Prostate gland (tissue), 2 donors: ENCODE measurements at places on chromosomes 1 and 21.

DNA sequence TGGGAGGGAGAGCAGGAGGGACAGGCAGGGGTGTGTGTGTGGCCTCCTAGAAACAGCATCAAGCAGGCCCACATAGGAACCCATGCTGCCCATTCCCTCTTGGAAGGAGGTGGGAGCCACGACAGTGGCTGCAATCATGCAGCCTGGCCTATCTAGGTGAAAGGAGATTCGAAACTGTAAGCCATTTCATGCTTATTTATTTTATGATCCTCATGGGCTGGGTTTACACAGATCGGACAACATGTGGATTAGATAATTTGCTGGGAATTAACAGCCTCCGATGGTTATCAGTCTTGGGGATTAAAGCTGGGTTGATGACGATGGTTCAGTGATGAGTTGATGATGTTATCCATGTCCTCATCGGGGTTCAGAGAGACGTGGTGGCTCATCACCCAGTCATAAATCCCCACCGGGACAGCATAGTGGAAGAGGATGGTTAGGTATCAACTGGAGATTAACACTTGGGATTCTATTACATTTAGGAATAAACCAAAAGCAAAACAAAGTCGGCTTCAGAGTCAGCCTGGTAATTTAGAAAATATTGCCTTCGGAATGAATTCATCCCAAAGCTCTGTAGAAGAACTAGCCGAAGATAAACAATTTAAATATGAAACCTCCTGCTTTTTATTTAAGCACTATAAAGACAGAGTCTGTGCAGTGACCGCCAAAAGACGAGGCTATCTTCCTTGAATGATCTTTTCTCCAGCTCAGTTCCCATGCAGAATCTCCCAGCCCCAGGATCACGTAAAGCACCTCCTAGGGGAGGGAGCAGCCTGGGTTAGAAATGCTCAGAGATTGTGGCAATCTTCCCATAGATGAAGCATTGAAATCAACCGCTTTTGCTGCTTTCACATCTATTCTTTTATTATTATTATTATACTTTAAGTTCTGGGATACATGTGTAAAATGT lies 252.8 kb downstream of the FOXD2 start:
- H3K4me3 ChIP-seq: no peak overlapping the region
- H3K27ac ChIP-seq: no peak overlapping the region
- peaks cover 4% of the 10 kb centered on the region for H3K4me1 ChIP-seq
- peaks cover 1% of the 10 kb centered on the region for H3K27me3 ChIP-seq
- no peaks in the 10 kb centered on the region for H3K36me3 ChIP-seq

- DNase-seq: no peak
- no peaks in the 10 kb centered on the region for H3K36me3 ChIP-seq
- H3K27me3 ChIP-seq: no peaks in the 10 kb centered on the region
Observed at GRCh38 chr1:25664357-25665199, 48.0 kb downstream of the MAN1C1 start.

DNA sequence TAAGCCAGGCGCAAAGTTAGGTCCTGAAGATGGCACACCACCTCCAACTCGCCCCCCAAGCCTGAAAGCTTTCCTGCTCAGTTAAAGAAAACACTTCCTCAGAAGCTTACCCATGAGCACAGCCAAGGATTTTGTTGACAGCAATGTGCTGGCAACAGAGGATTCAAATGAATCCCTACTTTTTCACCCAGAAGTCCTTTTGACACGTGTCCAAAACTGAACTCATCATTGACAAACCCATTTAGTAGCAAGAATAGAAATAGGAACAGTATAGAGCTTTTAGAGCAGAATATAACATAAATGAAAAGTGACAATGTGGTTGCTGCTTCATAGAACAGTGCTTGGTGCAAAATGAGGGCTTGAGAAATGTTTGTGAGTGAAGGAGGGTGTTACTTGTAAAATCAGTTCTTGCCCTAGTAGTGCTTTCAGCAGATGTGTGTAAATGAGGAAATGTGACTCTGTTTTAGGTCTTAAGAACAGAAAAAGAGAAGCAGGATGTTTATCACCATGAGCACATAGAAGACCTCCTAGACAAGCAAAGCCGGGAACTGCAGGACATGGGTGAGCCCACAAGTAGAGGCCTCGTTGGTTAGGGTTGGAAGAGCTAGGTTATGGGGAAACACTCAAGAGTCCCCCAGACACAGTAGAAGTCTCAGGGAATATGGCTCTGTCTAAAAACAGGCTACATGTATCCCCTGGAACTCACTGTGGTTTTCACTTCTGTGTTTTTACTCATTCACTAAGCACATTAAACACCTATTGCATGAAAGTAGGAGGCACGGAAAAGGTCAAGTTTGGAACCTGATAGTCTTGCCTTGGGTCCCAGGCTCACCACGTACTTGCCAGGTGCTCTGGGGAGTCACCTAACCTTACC lies 48.6 kb upstream of the TMEM125 start:
- no peaks in the 10 kb centered on the region for H3K27me3 ChIP-seq
- no peaks in the 10 kb centered on the region for H3K36me3 ChIP-seq
- H3K4me3 ChIP-seq: no peak overlapping the region
- no peak for DNase-seq
- H3K27ac ChIP-seq: no peak overlapping the region
- H3K4me1 ChIP-seq: peaks cover 3% of the 10 kb centered on the region

DNA sequence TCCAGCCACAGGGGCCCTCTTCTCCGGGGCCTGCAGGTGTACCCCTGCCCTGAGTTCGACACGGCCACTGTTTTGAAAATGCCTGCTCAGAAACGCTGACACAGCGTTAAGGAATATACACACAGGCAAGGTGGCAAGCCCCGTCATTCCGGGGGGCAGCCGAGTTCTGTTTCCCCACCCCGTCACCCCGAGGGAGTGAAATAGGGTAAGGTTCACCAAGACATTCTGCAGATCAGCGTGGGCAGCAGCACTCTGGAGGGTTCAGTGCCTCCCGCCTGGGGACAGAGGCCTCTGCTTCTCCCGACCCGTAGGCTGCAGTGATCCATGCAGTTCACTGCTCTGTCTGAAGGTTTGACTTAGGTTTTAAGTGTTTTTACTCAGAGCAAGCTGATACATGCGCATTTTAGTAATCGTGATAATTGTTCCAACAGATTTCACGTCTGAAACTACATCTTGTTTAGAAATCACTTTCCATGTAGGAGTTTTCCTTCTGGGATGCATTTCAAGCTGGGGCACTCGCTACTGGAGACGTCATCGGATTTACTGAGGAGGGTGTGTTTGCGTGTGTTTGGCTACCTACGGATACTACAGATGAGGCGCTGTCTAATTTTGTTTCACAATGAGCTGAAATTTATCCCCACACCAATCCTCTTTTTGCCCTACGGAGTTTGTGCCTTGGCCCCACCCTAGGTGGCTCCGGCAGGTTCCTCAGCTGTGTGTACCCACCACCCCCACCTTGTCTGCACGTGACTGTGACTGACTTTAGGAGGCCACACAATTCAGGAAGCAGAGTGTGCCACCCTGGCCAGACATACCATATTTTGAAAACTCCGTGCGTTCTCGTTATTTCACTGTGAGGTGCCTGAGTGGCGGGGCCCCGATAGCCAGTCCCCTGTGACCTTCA lies 63.5 kb downstream of the AGPAT3 start:
- H3K4me3 ChIP-seq: no peak overlapping the region
- peak; percentile 68 for DNase-seq
- H3K4me1 ChIP-seq: peaks cover 29% of the 10 kb centered on the region
- H3K27ac ChIP-seq: peak overlapping the region; percentile 82
